ENCODE measurements at places on chromosomes 6 and 20.

GRCh38 chr6:107729098-107729497, 95.0 kb downstream of the SCML4 start:
- no peak for DNase-seq

DNA sequence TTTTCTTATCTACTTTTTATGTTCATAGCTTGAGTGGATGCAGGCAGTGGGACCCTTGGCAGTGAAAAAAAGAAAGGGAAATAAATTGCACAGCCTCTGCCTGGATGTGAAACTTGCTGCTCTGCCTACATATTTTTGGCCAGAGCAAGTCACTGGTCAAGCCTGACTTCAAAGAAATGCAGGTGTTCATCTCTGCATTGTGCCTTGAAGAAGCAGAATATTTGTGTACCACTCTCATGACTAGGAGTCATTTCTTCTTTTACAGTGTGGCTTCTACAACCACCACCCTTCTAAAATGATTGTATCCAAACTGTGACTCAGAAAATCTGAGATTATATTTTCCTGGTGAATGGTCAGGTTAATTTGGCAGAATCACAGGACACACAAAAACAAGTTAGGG, 2.5 kb upstream of the KATNA1 start:
- DNase-seq: no peak

DNA sequence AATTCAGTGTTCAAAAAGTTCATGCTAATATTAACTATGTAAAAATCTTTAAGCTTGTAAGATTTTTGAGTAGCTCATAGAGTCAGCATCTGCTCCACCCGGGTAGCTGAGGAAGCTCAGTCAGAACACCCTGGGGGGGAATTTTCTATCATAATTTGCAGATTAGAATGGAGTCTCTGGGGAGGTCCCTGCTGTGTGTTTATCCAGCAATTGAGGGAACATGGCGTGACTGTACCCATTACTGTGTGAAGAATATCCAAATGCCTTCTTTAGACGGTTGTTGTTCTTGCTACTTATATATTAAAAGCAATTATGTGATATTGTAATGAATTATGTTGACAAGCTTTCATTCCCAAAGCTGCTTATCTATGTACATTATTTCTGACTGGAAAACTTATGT, 64.8 kb downstream of the AIG1 start:
- no peak for DNase-seq

DNA sequence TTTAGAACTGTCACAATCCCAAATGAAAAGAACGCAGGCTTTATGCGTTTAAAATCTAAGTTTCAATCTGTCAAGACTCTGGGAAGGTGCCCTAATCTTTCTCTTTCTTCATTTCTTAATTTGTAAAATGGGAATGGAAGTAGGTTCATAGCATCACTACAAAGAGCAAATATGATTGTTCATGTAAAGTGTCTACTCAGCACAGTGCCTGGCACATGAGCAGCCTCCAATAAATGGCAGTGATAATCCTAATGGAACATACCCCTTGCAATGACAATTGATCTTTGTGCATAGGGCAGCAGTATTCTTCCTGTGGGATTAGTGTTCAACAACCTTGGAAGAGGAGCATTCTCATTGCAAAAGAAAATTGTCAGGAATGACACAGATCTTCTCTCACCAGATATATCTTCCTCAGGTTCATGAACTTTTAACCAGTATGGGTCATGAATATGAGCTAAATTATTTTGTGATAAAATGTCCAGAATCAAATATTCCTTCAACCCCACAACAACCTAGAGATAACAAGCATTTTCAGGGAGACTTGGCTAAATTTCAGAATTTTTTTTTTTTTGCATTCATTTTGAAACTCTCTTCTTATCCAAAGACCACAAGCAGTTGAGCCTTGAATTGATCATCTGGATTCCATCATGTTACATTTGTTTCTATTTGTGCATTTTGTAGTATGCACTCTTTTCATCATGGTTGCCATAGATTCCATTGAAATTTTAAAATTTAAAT, 149.1 kb downstream of the TBX18 start:
- no peak for DNase-seq

DNA sequence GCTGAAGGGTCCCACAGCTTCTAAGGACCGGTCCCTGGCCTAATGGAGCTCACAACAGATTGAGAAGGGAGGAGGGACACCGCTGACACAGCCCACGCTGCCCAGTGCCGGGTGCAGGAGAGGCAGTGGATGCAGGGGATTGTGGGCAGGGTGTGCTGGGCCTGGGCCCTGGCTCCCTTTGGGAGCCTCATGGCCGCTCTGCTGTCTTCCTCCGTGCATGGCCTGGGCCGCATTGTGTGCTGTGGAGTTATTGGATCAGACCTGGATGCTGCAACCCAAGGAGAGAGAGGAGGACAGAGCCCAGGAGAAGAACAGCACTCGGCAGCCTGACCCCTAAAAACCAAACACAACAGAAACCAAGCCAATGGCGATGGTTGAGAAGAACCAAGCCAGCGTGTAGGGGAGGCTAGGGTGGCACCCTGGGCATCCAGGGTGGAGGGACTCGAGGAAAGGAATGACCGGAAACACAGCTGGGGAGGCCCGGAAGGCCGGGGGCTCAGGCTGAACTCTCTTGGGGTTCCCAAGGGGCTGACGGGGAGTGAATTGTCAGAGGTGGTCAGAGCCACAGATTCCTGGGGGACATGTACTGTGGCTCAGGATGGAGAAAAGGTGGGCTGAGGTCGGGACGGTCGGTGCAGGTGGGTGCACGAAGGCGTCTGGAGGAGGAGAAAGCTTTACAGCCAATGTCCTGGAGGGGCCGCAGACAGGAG, 41.0 kb downstream of the ERMARD start:
- no peak for DNase-seq

DNA sequence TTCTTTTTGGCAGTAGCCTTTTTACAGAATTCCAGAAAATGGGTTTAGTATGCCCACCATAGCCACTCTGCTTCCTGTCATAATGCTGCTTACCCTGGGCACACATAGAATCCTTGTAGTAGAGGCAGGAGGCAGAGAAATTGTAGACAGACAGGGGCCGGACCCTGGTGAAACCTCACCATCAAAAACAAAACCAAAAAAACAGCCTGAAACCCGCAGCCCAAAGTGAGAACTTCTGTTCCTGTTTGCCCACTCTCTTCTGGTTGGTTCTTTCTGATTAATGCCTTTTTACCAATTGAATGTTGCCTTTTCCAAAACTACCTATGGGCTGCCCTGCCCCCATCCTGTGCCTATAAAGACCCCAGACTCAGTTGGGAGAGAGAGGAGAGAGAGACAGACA, 188.2 kb downstream of the CDKAL1 start:
- no peak for DNase-seq

GRCh38 chr6:6734479-6735465, 146.3 kb downstream of the LY86 start:
- no peak for DNase-seq

GRCh38 chr6:54910431-54910884, 63.9 kb downstream of the FAM83B start:
- DNase-seq: no peak

- DNase-seq: no peak
These were observed 97.7 kb downstream of the TMEM242 start for GRCh38 chr6:157225575-157225995.

GRCh38 chr6:11263291-11263775, 30.9 kb upstream of the NEDD9 start:
- DNase-seq: peak; percentile 89

- DNase-seq: peak; percentile 25
These were observed 77.4 kb upstream of the TMEM170B start for GRCh38 chr6:11460001-11460668.

DNA sequence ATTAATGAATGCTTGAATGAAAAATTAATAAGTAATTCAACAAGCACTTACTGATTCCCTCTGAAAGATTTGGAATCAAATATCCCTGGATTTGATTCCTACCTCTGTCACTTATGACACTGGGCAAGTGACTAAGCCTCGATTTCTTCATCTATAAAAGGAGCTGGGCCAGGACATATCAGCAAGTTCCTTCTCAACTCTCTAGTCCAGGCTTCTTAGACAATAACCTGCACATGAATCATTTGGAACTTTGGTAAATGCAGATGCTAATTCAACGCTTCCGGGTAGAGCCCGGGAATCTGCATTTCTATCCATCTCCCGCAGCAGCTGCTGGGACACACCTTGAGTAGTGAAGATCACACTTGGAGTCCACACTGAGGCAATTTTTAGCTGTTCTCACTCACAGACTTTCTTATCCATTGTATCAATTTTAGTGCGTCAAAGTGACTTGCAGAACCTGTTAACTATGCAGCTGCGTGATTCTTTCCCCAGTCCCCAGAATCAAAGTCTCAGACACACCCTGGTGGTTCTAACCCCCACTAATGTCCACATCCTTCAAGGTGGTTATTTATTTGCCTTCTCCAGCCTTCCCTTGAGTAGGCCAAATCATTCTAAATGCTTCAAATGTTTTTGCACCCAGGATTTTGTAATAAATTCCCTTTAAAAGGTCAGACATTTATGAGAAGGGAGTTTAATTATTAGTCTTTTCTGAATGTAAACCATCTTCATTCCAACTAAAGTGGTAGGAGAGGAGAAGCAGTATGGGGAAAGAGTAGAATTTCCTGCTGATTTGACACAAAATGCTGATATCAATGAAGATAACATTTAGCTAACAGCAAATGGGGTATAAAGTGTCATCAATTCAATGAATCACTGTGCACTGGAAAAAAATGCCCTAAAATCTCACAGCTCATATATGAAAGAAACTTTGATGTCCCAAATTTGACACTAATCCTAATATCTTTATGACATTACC, 26.0 kb upstream of the CCND3 start:
- peak; percentile 38 for DNase-seq

DNA sequence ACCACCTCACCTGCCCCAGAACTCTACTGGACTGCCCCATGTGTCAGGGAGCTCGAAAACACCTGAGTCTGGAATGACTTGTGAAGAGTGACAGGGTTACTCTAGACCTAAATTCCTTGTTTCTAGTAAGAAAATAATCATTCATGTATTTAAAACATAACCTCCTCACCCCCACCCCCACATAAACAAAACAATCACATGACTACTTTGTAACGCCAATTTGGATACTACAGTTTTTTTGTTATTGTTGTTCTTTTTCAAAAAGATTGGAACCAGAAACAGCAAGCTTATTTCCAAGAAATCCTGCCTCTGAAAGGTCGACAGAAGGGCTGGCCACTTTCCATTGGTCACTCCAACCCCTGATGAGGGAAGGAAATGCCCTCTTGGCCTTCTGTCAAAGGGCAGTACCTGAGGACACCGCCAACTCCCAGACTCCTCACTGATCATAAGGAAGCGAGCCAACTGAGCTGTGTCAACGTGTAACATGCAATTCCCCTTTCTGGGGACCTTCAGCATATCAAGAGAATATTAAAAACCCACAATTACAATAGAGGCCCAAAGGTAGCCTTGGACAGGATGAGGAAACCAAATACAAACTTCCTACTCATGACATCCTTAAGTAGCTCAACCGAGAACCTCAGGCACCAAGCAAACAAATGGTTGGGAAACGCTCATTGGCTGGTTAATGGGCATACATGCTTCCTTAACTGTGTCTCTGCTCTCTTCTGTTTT, 2.6 kb downstream of the MCUR1 start:
- no peak for DNase-seq

DNA sequence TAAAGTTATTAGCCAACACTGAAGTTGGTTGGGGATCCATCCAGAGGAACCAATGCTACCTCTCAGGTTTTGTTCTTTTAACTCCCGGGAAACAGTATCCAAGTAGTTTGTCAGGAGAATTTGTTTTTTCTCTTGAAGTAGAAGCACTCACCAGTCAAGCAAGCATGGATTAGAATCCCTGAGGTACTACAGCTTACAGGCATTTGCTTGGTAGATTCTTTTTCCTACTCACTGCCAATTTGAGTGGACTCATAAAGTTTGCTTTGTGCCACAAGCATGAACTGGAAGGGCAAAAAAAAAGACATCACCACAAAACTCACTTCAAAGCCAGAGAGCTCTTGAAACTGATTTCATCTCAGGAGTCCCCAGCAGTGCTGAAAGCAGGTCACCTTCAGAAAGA, 167.4 kb downstream of the MBOAT1 start:
- DNase-seq: no peak

- DNase-seq: peak; percentile 56
These were observed 111.4 kb downstream of the FYN start for GRCh38 chr6:111761783-111762312.

All from cardiac fibroblast (primary cell).